ENCODE measurements at places on chromosomes 1 and 21.

DNA sequence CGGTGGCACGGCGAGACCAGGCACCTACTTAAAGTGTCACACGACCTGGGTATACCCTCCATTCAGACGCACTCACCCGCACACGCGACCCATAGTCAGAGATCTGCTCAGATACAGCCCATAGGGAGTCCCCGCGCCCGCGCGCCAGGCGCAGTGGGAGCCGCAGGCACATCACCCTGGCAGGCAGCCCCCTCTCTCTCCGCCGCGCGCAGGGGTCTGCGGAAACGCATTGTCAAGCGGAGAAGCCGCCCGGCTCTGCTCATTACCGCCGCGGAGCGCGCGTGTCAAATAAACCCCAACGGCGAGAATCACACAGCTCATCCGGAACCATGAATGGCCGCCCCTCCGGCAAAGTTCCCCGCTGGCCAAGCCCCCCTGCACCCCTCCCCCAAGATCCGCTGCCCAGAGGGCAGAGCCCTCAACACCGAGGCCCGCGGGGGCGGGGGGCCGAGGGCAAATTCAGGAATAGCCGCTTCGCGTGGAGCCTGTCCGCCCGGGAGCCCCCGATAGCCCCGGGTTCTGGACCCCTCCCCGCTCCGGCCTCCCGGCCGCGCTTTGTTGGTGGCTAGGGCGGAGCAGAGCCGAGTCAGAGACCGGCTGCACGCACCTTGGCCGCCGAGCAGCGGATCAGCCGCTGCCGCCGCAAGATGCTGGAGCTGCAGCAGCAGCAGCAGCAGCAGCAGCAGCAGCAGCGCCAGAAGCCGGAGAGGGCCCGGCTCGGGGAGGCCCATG is 522 bp downstream of the LRP8 start:
- no peak for DNase-seq

- no peak for DNase-seq
These were observed 4.3 kb upstream of the LHX9 start for GRCh38 chr1:197912739-197913494.

- peak; percentile 66 for DNase-seq
These were observed 6.4 kb upstream of the GUCA2B start for GRCh38 chr1:42146626-42147320.

DNA sequence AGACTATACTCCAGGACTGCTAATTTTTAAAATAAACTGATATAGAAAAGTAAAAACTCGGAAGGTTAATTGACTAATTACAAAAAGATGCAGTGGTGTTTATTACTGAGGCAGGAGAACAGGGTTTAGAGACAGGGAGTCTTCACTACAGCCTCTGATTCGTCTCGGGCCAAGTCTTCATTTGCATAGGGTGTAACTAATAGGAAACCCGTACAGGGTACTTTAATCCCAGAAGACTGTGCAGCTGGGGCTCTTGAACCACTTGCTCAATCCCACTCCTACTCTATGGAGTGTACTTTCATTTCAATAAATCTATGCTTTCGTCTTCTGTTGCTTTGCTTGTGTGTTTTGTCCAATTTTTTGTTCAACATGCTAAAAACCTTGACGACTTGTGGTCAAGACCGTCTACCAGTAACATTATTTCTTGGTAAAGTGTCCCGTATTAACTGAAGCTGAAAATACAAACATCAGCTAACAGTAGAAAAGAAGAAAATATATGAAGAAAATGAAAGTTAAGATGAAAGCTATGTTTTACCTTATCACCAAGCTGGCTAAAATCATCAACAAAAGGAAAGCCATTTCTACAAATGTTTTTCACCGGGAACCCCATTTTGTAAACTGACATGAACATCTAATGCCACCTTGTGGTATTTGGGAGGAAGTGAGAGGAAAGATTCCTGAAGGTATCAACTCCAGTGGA is 8.0 kb downstream of the SDHB start:
- peak; percentile 46 for DNase-seq

- no peak for DNase-seq
These were observed 5.5 kb downstream of the CAPN2 start for GRCh38 chr1:223717695-223718363.

- DNase-seq, result no peak
These were observed 2.6 kb downstream of the CTSE start for GRCh38 chr1:206021008-206021625.

- no peak for DNase-seq
These were observed 4.7 kb upstream of the AKNAD1 start for GRCh38 chr1:108861566-108861965.

DNA sequence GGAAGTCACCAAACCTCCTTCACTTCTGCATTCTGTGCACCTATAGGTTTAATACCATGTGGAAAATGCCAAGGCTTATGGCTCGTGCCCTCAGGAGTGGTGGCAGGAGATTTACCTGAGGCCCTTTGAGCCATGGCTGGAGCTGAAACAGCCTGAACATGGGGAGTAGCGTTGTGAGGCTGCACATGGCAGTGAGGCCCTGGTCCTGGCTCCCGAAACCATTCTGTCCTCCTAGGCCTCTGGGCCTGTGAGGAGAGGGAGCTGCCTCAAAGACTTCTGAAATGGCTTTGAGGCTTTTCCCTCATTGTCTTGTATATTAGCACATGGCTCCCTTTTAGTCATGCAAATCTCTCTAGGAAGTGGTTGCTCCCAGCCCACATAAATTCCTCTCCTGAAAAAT is 20.6 kb downstream of the PTGFR start:
- no peak for DNase-seq

- no peak for DNase-seq
These were observed 14.8 kb upstream of the SLC45A1 start for GRCh38 chr1:8303141-8303540.

DNA sequence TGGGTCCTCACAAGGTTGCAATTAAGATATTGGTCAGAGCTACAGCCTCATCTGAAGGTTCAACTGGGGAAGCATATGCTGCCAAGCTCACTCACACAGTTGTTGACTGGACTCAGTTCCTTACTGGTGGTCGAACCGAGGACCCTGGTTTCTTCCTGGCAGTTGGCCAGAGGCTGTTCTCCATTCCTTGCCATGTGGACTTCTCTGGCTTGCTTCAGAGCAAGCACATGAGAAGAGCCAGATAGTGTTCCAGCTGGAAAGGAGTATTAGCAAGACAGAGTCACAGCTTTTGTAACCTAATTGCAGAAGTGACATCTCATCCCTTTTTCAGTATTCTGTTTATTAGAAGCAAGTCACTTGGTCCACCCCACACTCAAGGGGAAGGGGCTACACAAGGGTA is 23.6 kb downstream of the POU2F1 start:
- DNase-seq, result no peak

DNA sequence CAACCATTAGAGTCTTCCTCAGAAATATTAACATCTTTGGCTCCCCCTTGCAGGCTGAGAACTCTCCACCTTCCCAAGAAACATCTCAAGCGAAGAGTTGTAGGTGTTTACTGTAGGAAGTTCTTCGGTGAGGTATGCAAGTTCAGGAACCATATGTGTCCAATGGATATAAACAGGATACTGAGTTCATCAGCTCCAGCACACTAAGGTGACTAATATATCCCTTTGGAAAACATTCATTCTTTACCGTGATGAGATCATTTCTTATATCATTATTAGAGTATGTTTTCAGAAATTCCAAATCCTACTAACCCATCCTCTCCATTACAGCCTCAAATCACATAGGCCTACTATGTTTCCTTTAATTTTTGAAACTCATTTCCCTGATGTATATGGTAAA is 37.3 kb upstream of the PRMT6 start:
- no peak for DNase-seq

DNA sequence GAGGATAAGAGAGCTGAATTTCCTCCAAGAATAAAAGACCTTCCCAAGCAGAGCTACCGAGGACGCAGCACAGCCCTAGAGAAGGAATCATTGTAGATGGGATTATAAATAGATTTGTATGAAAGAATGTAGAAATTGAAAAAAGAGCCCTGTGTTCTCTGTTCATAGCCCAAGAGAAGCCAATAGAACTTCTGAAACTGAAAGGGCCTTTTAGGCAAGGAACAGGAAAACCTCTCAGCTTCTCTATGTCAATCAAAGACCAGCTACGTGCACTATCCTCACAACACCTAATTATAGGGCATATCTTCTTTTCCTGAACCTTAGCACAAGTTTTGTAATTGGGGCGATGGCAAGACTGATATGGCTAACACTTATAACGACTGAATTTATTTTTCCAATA is 192.4 kb upstream of the RNPC3 start:
- DNase-seq, result no peak

GRCh38 chr1:99645699-99646531 is at the start of gene PALMD:
PALMD (plus strand) TSS chr1:99646113; CDS start chr1:99646318, 205 bp downstream.
- DNase-seq, result no peak

DNA sequence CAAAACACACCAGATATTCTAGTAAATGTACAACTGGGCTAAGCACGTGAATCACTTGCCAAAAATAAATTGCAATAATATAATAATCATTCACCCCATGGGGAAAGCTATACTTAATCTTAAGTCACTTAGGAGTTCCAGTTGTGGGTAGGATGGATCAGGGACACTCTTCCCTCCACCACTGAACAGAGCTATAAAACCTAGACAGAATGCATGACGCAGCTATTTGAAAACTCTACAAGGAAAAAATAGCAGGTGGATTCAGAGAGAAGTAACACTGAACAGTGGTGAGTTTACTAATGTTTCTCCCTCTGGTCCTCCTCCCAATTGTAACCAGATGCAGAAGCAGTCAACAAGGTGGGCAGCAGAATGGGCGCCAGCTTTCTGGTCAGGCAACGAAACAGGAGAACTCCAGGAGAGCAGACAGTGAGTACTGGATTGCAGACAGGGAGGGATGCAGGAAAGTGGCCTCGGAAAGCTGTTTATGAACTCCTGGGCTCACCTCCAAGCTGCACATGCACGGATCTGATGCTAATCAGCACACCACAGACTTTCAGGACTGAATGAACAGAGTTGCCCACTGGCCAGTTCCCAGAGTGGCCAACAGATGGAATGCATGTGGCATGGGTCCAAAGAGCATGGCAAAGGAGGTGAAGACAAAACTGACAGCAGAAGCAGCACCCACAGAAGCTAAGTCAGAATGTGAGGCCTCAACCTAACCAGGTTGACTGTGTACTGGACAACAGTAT is 41.4 kb downstream of the TARBP1 start:
- no peak for DNase-seq

- no peak for DNase-seq
These were observed 63.2 kb upstream of the EFHD2 start for GRCh38 chr1:15346346-15347030.

GRCh38 chr1:161071886-161072371 is 2.2 kb upstream of the ARHGAP30 start:
- no peak for DNase-seq

- DNase-seq, result no peak
These were observed 228.1 kb downstream of the OMA1 start for GRCh38 chr1:58318157-58319005.

- no peak for DNase-seq
These were observed 32.1 kb downstream of the SERTAD4 start for GRCh38 chr1:210264496-210265380.

GRCh38 chr1:44810101-44810761 is 1.9 kb downstream of the BTBD19 start:
- DNase-seq, result no peak

GRCh38 chr1:227654858-227655752 is 80.0 kb downstream of the JMJD4 start:
- DNase-seq, result no peak

Data from right lung (tissue), 10 donors.